ENCODE measurements at places on chromosomes 3 and 15.

DNA sequence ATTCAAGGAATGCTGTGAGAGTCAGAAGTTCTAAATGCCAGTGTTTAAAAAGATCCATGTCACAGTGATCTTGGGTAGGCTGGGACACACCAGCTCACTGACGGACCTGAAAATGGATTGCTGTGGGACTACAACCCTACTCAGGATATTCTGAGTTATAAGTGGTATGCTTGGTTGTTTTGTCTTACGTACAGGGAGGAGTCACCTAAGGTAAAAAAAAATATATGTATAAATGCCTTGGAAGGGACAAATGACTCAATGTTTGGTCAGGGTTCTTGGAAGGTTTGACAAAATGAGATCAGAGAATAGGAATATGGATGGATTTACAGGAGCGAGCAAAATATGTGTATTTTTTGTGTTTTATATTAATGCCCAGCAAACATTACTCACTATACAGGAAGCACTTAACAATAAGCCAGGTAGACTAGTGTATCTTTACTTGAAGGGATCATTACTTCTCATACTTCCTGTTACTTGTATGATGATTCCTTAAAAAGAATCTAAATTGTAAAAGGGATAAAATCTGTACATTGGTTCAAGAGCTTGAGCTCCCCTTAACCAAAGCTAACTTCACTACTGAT lies 767.3 kb downstream of the GBE1 start:
- DNase-seq: no peak

DNA sequence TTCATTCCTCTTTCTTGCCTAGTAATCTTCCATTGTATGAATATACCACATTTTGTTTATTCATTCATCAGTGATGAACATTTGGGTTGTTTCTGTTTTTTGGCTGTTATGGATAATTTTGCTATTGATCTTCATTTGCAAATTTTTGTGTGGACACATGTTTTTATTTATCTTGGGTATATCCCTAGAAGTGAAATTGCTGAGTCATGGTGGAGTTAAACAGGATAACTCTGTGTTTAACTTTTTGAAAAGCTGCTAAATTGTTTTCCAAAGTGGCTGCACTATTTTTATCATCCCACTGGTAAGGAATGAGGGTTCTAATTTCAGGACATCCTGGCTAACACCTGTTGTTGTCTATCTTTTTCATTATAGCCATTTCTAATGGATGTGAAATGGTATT lies 74.6 kb upstream of the ARL6 start:
- DNase-seq: no peak

- DNase-seq: no peak
Observed at GRCh38 chr15:90735923-90736322, 18.8 kb downstream of the BLM start.

DNA sequence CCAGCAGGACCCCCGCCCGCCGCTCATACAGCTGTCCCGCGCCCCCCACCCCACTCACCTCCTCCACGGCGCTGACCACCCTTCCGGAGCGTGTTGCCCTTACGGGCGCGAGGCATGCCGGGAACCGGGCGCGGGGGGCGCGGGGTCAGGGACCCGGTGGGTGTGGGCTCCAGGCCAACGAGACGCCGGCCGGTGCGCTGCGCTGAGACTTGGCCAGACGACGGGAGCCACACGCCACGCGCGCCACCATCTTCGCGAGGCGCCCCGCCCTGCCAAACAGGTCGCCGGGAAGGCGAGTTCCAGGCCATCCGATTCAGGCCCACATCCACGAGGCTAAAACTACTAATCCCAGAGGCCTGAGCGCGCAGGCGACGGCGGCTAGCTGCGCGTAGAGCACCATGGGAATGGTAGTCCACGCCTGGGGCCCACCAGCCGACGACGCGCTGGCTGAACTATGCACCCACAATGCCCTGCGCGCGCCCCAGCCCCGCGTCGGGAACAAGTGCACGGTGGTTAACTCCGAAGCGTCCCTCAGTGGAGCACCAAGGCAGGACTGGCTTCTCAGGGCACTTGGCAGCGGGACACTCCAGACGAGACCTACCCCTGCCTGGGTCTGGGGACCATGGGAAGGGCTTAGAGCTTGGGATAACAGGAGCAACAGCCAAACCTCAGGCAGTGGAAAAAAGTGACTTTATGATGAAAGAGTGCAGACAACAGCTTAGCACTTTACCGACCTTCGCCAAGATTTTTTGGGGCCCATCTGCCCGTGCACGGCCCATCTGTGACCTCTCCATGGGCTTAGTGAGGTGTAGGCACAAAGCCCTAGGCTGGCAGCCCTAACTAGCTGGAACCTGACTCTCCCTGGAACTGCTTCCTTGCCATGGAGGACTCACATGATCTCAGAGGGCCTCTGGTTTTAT lies at the start of gene IFRD2:
Gene IFRD2 (minus strand): TSS at position 271 of the 920 bp plus-strand sequence. CDS start 155 bp downstream, at position 116.
- peak; percentile 99 for DNase-seq

GRCh38 chr3:21533002-21533401 lies 218.0 kb downstream of the ZNF385D start:
- DNase-seq: no peak

- DNase-seq: no peak
Observed at GRCh38 chr3:183301937-183302580, 49.0 kb downstream of the B3GNT5 start.

- peak; percentile 8 for DNase-seq
Observed at GRCh38 chr3:71987828-71988227, 202.9 kb upstream of the PROK2 start.

DNA sequence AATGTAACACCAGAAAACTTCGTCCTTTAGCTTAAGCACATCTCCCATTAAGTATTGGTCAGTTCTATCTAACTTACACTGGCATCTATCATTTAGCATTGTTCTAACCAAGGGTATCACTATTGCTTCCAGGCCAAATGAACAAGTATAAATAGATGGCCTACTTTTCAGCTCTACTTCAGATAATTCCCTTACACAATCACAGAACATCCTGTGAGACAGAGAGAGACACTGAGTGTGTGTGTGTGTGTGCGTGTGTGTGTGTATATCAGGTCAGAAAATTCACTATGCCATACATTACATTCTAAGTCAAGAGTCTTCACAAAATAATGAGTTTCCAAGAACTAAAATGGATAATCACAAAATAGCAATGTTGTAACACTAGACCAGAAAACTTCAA lies 39.1 kb downstream of the SCAPER start:
- DNase-seq: peak; percentile 5

- DNase-seq: no peak
Observed at GRCh38 chr15:43105077-43105736, 631 bp downstream of the UBR1 start.

DNA sequence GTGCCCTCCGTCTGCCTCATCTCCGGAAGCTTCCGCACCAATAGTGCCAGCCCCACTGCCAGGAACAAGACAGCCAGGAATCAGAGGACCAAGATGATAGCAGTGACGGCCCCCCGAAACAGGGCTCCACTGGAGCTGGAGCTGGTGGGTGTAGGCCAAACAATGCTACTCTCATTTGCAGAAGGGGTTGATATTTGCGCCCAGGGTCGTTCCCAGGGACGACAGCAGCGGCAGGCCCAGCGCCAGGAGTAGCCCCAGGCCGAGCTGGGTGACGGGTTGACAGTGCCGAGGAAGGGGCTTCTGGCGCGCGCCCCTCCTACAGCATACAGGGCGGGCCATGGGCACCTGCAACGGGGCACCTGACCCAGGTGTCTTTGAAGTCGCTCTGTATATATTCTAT lies 301.4 kb downstream of the CNTN6 start:
- DNase-seq: no peak

GRCh38 chr15:33801954-33802353 lies 166.3 kb upstream of the CHRM5 start:
- peak; percentile 60 for DNase-seq

DNA sequence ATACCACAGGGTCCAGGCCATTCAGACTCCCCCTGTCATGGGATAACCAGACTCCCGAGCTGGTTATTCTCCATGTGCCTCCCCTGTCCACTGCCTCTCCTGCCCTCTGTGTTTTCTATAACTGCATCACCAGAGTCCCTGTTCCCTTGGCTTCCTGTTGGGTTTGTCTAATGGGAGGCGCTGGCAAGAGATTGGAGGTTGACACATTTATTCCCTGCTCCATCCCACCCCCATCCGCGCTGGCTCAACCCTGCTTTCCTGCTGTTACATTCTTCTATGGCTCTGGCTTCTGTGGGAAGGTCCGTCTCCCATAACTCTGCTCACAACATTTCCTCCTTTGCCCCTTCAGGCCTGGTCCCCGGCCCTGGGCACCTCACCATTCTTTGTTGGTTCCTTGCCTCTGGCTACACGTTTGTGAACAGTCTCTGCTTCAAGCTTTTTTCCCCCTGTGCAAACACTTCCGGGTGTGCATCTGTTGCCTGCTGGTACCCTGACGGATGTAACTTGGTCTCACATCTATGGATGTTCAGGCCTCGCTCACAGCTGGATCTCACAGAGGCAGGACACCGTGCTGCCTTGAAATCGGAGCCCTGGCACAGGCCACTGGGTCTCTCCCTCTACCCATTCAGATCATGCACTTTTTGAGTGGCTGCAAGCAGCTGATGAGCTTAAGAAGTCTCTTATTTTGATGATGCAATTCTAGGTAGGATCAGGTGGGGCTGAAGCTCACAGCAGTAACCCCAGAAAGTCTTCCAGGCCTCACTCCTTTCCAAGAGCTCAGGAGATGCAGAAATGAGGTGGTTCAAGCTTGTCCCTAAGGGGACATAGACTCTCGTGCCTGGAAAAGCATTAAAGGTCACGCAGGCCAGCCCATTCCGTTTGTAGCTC lies 68.6 kb upstream of the ATP13A3 start:
- no peak for DNase-seq
